ENCODE measurements at places on chromosomes 6 and 20.
A peak's percentile ranks its signal among the peaks of the same experiment; 100 is the strongest.

DNA sequence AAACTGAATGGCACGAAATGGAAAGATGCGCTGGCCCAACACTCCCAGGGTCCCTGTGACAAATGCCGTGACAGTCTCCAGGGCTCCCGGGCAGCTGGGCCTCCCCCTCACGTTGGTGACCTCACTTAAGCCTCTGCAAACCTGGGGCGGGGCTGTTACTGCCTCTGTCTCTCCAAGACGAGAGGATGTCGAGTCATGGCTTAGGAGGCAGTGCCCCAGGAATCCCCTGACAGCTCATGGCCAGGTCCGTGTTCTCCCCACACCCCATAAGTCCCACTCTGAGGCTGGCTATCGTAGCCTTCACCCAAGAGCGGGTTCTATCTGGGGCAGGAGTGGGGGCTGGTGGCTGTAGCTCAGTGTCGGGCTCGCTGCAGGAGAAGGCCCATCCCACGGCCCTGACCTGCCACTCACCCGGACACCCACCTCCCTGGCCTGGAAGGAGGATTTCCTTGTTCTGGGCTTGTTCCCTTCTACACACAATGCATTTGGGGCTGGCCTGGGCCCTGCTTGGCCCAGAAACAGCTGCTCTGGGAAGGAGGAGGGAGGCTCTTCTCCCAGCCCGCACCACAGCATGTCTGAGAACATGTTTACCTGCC is 5.6 kb upstream of the RPS21 start:
- DNase-seq: no peak

DNA sequence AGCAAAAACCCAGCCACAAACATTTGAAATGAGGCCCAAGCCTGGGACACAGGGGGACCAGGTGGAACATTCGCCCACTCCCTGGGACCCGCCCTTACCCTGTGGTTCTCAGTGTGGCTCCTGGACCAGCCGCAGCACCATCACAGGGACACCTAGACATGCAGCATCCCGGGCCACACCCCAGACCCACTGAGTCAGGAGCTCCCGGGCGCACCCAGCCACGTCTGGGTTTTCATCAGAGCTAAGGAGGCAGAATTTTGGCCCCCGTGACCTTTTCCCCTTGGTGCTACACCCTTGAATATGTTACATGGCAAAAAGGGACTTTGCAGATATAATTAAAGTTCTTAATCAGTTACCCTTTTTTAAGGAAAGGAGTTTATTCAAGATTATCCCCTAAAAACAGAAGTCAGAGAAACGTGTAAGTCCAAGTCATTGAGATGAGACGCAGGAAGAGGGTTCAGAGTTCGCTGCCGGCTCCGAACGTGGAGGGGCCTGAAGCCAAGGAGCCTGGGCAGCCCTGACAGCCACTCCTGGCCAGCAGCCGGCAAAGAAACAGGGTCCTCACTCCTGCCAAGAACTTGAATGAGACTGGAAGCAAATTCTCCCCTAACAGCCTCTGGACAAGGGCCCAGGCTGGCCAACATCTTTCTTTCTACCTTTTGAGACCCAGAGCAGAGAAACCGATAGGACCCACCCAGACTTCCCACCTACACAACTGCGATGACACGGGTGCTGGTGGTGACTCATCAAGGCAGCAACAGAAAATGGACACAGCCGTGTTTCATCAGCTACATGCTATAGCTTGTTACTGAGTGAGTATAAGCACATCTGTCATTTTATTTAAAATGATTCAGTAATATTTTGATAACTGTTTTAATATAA is 25.3 kb downstream of the BFSP1 start:
- peak; percentile 19 for DNase-seq

- no peak for DNase-seq
Measured at GRCh38 chr6:168885751-168886742, 367.6 kb downstream of the THBS2 start.

DNA sequence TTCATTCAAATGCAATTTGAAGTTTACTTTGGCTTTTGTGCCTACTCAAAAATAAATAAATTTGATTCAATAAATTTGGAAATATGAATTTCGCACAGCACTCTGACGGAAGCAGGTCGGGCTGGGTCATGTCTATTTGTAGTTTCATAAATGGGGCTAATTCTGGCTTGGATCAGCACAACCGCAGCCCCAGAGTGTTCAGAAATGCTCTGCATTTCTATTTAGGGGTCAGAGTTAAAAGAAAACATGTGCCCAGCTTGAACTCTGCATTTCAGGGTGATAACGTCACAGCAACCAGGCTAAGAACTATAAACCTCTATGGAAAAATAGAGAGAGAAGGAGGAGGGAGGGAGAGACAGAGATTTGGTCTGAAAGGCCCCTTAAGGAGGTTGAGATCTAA is 480.9 kb upstream of the NOX3 start:
- DNase-seq: no peak

DNA sequence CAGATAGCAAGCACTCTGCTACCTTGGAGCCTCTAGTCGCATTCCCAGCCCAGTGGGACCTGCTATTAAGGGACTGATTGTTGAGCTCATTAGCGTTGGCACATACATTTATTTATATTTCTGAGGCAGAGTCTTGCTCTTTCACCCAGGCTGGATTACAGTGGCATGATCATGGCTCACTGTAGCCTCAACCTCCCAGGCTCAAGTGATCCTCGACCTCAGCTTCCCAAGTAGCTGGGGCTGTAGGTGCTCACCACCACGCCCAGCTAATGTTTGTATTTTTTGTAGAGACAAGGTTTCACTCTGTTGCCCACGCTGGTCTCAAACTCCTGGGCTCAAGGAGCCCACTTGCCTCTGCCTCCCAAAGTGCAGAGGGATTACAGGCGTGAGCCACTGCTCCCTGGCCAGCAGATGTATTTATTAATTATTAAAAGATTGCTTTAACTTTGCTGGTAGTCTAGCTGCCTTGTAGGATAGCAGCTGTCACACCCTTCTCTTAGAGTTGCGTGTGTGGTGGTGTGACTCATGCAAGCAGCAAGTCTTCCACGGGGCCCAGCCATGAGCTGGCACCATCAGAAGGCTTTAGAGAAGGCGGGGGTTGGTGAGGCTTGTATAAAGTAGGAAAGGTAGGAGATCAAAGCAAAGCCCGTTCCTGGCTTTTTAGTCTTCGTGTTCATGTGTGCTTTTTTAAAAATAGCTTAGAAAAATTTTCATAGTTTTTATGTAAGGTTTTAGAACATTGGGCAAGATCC is 16.5 kb downstream of the ACTR5 start:
- DNase-seq: no peak

GRCh38 chr20:21607971-21608725 is 94.3 kb upstream of the NKX2-2 start:
- no peak for DNase-seq

- peak; percentile 38 for DNase-seq
Measured at GRCh38 chr6:53794137-53794719, 577 bp upstream of the LRRC1 start.

- no peak for DNase-seq
Measured at GRCh38 chr6:6217855-6218758, 102.4 kb downstream of the F13A1 start.

- DNase-seq: no peak
Measured at GRCh38 chr20:47606414-47606982, 104.8 kb downstream of the NCOA3 start.
